ENCODE measurements at places on chromosomes 5 and 9.

GRCh38 chr5:158056130-158056825 lies 197.3 kb upstream of the CLINT1 start:
- DNase-seq, result no peak

- DNase-seq, result no peak
These were observed 107.9 kb downstream of the INVS start for GRCh38 chr9:100206899-100207298.

- DNase-seq, result no peak
These were observed 80.9 kb upstream of the SPATA31D4 start for GRCh38 chr9:81847181-81847915.

DNA sequence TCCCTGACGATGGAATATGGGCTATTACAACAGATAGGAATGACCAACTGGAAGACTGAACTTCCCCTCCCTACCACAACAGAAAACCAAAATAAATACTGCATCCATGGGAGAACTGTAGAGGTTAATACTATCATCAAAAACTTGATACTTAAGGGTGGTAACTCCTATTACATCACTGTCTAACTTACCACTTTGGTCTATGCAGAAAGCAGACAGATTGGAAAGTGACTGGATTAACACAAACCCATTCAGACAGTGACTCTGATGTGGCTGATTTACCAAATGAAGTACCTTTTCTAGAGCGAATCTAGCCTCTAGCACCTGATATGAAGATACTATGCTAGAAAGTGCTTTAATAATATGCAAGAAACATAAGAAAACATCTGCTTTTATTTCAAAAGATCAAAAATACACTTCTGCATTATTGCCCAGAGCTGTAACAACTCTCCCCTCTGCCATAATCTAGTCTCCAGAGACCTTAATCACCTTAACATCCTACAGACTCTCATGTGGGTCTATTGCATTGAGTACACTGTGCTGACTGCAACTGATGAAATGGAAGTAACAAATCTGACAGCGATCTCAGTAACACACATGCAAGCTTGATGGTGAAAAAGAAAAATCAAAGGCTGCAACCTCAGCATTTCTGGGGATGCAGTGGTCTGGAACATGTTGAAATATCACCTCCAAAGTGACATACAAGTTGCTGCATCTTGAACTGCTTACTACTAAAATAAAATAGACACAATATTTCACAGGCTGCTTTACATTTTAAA lies 62.7 kb downstream of the EPB41L4A start:
- DNase-seq, result no peak
